ENCODE measurements at places on chromosomes 16 and 17.

GRCh38 chr17:38507436-38507835 is 79.2 kb downstream of the ARHGAP23 start:
- DNase-seq, result peak; percentile 37

DNA sequence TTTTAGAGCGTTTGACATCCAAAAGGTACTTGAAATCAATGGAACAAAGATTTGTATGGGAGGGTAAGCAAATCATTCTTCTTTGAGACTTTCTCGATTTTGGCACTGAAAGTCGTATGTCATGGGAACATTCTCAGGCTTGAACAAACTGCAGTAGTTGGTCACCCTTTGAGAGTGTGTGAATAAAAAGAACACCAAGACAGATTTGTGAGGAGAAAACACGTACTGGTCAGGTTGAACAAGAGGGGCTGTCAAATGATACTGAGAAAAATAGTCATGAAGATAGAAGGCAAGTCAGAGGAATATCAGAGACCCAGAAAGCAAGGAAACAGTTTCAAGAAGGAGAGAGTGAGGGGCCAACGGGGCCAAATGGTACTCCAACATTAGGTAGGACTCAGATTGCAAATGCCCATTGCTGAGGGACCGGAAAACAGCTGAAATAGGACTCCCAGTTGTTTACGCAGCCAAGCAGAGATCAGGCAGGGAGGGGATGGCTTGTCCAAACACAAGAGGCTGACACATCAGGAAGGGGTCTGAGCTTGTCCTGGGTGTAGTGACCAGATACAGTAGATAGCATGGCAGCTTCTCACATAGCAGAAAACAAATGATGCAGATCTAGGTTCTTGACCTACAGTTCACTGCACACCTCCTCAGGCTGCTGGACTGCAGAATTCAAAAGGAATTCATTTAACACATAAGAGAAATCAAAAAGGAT is 74.5 kb upstream of the MYOCD start:
- DNase-seq, result no peak

- DNase-seq, result no peak
Measured at GRCh38 chr16:56422896-56423441, 2.4 kb downstream of the AMFR start.

DNA sequence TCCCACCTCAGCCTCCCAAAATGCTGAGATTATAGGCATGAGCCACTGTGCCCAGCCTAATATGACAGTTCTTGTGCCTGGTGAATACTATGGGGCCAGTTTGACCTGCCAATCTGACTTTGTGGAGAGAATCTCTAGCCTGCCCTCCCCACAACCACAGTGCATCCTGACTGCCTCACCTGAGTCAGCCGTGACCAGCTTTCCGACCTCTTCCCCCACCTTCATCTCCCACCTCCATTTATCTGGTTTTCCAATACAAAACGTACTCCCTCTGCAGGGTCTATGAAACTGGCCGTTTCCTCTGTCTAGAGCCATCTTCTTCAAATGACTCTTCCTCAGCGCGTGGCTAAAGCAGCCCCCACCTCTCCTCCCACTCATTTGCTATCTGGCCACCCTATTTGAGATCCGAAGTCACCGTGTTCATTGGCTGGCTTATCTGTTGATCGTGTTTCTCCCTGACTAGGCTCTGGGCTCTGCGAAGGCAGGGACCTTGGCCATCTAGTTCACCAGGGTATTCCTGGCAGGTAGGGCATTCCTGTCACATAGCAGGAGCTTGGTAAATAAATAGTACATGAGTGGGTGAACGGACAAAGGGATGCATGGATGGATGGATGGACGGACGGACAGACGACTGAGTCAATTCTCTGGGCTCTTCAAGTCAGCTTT is 22.3 kb upstream of the PLLP start:
- DNase-seq, result no peak

DNA sequence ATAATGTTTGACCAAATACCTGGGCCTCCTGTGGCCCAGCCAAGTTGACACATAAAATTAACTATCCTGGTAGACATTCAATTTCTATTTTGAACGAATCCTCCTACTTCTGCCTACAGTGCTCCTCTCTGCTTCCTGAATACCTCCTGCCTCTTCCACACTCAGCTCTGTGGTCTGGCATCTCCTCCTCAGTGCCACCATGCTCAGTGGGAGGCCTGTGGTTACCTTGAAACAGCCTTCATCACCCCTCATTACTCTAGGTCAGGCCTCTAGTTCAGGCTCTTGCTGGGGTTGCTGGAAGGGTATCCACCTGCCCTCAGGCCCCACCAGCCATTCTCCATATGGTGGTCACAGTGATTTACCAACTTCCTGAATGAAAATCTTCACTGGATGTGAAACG is 5.1 kb downstream of the LYRM9 start:
- DNase-seq, result no peak

- no peak for DNase-seq
Measured at GRCh38 chr17:68482576-68483041, 25.3 kb upstream of the WIPI1 start.

DNA sequence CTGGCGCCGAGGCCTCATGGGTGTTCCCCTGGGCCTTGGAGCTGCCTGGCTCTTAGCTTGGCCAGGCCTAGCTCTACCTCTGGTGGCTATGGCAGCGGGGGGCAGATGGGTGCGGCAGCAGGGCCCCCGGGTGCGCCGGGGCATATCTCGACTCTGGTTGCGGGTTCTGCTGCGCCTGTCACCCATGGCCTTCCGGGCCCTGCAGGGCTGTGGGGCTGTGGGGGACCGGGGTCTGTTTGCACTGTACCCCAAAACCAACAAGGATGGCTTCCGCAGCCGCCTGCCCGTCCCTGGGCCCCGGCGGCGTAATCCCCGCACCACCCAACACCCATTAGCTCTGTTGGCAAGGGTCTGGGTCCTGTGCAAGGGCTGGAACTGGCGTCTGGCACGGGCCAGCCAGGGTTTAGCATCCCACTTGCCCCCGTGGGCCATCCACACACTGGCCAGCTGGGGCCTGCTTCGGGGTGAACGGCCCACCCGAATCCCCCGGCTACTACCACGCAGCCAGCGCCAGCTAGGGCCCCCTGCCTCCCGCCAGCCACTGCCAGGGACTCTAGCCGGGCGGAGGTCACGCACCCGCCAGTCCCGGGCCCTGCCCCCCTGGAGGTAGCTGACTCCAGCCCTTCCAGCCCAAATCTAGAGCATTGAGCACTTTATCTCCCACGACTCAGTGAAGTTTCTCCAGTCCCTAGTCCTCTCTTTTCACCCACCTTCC is 7.9 kb downstream of the HIRIP3 start:
- DNase-seq, result no peak

DNA sequence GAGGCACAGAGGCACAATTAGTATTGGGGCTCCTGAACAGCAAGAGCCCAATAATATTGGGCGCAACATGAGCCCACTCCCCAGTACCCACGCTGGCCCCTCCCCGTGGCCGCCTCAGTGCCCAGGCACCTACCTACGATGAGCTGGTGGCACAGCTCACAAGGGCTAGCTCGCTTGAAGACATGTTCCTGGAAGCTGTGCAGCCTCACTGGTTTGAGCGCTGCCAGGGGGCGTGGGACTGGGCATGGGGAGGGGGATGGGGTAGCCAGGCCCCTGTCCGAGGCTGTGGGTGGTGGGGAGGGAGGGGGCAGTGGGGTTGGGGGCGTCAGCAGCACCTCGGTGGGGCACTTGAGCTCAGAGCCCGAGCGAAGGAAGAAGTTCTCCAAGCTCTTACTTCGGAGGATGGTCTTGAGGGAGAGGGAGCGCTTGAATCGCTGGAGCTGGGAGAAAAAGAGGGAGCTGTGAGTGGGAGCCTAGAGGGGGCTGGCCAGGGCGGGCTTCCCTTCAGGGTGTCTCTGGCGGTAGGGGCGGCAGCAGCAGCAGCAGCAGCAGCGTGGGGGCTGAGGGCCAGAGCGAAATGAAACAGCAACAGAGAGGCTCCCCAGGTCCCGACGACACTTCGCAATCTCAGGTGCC is 7.9 kb downstream of the STAC2 start:
- DNase-seq, result no peak

DNA sequence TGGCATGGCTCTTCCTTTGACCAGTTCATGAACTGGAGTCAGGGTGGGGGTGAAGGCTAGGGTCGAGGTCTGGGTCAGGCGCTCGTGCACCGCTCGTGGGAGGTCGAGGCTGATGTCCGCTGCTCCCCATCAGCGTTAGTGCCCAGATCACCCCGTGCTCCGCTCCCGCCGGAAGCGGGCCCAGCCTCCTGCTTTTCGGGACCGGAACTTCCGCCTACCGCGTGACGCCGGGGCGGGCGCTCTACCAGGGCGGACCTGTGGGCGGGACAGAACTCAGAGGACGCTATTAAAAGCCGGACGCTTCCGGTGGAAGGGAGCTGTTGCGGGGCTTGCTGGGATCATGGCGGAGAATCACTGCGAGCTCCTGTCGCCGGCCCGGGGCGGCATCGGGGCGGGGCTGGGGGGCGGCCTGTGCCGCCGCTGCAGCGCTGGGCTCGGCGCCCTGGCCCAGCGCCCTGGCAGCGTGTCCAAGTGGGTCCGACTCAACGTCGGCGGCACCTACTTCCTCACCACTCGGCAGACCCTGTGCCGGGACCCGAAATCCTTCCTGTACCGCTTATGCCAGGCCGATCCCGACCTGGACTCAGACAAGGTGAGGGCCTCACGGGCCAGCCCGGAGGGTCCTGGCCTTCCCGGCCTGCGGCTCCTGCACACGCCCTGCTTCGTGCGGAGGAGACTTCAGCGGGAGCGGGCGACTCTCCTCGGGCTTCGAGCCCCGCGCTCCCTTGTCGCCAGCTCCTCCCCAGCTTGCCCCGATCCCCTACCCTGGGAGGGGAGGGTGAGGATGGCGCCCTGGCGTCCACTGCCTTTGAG is at the start of gene KCTD5:
KCTD5 (plus strand) TSS at position 315 of the 813 bp plus-strand sequence; CDS start at position 341, 26 bp downstream.
- peak; percentile 97 for DNase-seq

- DNase-seq, result no peak
Measured at GRCh38 chr16:46555951-46556350, 65.2 kb downstream of the SHCBP1 start.

GRCh38 chr16:50059669-50060068 is 6.1 kb upstream of the HEATR3 start:
- no peak for DNase-seq

- no peak for DNase-seq
Measured at GRCh38 chr17:68812876-68813584, 142.2 kb downstream of the ABCA8 start.

- DNase-seq, result no peak
Measured at GRCh38 chr17:30513346-30513745, 36.1 kb downstream of the GOSR1 start.

DNA sequence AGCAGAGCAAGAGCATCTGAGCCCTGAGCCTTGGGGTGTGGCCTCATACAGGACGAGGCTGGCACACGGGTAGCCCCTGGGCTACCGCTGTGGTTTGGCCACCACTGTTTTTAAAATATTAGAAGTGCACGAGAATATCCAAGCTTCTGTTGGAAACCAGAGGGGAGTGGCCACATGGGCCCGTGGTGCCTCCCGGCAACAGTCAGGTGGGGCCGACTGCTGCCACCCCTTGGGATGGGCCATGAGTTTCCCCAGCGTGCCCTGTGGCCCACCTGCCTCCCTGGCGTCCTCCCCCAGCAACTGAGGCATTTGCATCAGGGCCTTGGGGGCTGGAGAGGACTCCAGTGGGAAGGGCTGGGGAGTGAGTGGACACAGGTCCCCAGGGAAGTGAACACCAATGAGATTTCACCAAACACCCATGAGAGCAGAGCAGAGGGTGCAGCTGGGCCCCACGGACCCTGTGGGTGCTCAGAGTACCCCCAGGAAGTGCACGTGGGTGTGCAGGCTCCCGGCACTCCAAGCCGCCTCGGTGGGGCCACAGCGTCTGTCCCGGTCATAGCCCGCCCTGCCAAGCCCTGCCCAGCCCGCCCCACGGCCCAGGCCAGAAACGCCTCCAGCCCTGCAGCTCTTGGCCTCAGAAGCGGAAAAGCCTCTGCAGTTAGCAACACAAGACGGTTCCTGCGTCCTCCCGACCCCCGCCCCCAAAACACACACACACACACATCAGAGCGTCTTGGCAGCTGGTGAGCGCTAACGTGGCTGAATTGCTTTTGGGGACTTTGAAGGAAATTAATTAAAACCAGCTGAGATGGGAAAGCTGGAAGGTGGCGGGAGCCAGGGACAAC is 22.7 kb downstream of the ZNF469 start:
- no peak for DNase-seq

- DNase-seq, result peak; percentile 45
Measured at GRCh38 chr17:30495586-30495985, 18.4 kb downstream of the GOSR1 start.

GRCh38 chr16:50699326-50700159 is 6.1 kb downstream of the NOD2 start:
- DNase-seq, result no peak

DNA sequence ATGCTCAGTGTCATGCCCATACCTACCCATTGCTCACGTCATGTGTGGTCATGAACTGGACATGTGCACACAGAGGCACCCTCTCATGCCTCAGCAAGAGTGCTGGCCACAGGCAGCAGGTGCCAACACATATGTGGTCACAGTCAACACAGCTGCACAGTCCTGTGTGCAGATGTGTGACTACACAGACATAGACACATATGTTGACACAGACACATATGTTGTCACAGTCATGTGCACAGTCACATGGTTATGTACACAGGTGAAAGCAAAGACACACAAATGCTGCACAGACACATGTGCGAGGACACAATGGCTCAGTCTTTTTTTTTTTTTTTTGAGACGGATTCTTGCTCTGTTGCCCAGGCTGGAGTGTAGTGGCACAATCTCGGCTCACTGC is 11.3 kb downstream of the SLC4A1 start:
- no peak for DNase-seq

DNA sequence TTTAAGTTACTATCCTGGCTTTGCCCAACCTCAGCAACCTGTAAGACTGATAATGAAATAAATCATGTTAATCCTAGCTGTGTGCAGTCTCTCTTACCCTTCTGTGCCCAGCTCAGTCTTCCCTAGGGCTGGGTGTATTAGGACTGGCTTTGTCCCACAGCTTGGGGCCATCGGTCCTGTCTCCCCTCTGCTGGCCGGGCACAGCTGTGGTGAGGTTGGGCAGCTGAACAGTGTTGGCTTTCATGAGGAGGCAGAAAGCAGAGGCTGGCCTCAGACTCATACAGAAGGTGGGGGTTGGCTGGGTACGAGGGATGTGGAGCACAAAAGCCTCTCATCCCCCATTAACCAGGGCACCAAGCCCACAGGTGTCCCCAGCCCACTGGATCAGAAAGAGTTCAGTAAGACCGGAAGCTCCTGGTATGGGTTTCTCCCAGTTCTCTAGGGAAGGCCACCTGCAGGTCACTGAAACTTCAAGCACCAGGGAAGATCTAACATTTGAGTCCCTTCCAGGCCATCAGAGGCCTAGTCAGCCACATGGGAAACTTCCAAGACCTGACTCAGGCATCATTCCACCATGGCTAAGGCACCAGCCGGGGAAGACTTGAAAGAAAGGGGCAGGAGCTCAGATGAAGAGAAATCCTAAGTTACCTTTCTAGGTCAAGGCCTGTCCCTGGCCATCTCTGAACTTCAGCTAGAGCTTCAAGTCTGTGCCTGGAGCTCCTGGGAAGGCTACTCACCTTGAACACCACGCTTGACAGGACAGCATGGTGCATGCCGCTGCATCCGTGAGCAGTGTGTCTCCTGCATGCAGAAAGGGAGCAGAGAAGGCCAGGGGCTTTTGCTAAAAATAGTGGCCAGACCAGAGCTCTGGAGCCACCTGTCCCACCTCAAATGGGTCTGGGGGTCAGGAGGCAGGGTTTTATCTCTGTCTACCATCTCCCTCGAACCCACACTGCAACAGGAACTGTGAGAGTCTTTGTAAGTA is 8.8 kb downstream of the CNP start:
- no peak for DNase-seq
